ENCODE measurements at places on chromosomes 2 and 18.

DNA sequence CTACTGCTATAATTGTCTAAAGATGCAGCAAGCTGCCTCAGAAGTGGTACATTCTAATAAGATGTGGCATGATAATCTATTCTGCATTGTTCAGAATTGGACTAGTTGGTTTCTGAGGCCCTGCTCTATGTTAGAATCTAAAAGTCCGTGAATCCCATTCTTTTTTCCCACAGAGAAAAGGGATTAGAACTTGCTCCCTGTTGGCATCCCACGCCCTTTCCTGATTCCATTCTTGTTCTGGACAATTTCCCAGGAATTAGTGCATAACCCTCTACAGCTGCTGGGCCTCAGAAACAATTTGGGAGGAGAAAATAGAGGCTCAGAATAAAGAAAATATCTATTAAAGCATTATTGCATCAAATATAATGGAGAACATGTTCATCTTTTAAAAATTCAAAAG lies 282.7 kb downstream of the NRXN1 start:
- DNase-seq: no peak

DNA sequence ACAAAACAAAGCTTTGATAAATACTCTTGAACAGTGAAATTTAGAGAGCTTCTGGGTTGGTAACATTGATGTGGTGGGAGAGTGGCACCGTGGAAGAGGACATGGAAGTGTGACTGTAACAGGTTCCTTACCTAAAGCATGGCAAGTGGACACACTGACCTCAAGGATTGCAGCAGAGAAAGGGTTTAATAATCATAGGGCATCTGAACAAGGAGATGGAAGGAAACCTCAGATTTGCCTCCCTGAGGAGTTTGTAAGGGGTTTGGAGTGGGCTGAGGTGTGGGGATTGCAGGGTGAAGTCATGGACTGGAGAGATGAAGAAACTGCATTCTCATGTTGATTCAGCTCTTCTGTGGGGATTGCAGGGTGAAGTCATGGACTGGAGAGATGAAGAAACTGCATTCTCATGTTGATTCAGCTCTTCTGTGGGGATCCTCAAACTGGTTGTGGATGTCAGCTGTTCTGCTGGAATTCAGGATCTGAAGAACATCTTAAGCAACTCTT lies 83.8 kb upstream of the TLK1 start:
- DNase-seq: no peak

GRCh38 chr2:50607721-50608120 lies 424.2 kb downstream of the NRXN1 start:
- DNase-seq: no peak

- no peak for DNase-seq
These were observed 237.2 kb downstream of the INSIG2 start for GRCh38 chr2:118325321-118325955.

GRCh38 chr2:165725421-165725820 lies 68.6 kb downstream of the GALNT3 start:
- peak; percentile 77 for DNase-seq

GRCh38 chr2:203786549-203787351 lies 80.3 kb downstream of the CD28 start:
- no peak for DNase-seq

DNA sequence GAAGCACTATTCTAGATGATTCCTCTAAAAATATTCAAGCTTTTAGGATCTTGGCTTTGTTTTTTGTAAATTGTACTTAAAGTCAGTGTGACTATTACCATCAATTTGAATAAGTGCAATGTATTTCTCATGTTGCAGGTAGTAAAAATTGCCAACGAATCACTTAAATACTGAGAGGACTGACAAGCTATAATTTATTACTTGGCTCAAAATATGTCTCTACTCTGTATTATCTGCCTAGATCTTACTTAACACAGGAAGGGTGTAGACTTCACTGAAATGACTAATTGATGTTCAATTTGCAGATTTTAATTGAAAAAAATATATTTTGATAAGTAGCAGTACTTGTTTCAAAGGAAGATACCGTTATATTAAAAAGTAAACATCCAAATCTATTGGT lies 202.3 kb downstream of the SLC8A1 start:
- DNase-seq: no peak

DNA sequence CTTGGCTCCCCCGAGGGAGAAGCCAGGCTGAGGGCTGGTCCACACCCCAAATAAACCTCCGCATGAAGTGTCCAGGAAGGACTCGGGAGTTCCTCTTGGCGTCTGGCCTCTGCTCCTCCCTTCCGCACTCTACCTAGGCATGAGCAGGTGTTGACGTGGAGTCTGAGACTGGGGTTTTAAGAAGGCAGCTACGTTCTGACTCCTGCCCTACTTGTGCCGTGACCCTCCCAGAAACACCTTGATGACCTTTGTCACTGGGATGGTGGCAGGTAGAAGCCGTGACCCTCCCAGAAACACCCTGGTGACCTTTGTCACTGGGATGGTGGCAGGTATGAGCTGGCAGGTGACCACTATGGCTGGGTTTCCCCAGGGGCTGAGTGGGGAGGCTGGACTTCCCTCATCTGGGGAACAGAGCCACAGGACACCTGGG lies 54.8 kb downstream of the HS6ST1 start:
- DNase-seq: no peak

DNA sequence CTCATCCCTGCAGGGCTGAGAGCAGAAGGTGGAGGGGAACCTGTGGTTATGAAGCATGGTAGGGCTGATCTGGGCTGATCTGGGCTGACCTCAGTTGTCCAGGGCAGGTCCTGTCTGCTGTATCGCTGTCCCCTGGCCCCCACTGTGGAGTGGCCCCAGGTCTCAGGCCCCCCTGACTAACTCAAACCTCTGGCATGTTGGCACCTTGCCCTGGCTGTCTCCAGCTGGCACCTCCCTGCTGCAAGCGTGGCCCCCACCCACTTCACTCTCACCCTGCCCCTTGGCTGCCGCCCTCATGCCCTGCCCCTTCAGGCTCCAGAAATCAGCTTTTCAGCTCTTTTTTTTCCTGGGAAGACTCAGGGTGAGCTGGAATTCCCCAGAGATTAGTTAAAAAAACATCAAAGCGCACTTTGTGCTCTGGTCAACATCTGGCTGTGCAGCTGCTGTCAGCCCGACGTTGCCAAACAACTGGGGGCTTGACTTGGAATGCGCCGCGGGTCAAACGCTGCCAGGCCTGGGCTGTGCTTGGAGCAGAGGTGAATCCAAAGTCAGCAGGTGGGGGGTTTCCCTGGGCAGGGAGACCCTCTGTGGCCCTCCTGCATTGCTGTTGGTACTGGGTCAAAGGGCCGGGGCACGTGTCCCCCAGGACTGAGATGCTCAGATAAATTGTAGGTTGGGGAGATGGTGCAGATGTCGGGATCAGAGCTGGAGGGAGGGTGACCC lies 173.8 kb upstream of the HDAC4 start:
- DNase-seq: no peak

DNA sequence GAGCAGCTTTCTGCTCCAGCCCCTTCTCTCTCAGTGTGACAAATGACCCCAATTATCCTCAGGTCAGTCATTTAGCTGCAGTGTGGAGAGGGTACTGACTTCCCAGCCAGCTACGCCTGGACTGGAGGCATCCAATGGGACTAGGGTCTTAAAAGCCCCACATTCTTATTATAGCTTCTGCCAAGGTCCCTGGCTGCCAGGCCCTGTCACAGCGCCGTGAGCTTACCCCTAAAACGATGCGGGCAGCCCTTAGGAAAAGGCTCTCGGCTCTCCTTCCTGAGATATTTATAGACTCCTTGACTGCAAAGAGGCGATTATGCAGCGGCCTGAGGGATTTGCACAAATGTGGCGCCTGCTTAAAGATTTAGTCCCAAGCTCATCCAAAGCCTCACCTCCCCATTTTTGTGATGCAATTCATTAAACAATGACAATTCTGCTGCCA lies 69.2 kb upstream of the EDAR start:
- no peak for DNase-seq

DNA sequence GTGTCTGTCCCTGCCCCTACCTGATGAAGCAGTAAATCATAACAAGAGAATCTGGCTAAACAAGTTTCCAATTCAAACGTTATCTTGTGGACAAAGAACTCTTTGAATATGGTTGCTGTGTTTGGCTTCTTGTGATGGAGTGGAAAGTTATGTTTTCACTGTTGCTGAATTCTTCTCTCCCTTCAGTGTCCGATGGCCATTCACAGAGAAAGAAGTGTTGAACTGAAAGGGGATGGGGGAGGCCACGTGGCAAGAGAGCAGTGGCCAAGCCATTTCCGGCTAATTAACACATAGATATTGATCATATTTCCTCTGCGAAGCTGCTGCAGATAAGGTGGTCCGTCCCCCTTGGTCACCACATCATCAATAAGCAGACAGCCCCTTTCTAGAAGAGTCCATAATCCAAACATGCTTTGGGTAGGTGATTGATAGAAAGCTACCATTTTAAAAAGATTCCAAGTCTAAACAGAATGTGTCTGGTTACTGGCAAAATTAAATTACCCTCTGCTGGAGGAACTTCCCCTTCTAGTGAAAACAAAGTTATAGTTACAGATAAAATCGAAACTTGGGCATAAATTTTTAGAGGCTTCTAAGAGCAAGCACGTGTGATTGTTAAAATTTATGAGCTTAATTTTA lies 36.9 kb upstream of the FZD7 start:
- no peak for DNase-seq

DNA sequence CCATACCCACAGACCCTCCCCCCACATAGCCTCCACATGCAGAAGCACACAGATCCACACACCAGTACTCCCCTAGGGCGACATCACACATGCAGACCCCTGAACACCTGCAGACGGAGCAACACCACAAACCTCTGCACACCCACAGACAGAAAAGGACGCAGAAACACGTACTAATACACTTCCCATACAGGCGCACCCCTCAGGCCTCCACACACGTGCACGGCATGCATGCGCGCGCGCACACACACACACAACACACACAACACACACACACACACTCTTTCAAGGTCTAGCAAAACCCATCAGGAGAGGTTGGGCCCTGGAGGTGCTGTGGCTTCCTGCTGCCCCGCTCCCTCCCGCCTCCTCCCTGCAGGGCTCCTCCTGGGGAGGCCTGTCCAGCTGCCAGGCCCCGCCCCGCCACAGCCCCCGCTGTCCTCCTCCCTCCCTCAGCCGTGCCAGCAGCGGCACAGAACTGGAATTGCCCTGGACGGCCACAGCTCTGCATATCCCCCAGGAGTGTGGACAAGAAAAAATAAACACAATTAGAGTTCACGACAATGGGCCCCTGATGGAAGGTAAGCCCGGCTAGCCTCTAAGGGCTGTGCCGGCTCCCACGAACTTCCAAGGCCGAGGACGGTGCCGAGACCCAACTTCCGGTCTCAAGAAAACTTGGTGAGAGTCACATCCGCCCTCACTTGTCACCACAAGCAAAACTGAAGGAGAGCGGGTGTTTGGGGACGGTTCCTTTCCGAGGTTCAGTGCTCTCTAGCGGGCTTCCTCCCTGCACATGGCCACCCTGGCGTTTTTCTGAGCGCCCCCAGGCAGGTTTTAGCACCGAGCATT lies 6.8 kb downstream of the ZFP36L2 start:
- peak; percentile 90 for DNase-seq

- DNase-seq: peak; percentile 37
These were observed 106.4 kb upstream of the HNRNPA3 start for GRCh38 chr2:177106212-177106611.

GRCh38 chr2:175599966-175600831 lies 401.9 kb downstream of the LNPK start:
- DNase-seq: no peak

DNA sequence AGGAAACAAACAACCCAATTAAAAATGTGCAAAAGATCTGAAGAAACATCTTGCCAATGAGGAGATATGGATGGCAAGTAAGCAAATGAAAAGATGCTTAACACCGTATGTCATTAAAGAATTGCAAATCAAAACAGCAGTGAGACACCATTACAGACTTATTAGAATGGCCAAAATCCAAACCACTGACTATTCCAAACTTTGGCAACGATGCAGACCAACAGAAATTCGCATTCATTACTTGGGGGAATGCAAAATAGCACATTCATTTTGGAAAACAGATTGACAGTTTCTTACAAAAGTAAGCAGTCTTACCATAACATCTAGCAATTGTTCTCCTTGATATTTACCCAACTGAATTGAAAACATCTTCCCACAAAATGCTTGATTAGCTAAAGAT lies 1118.7 kb downstream of the SUCLG1 start:
- DNase-seq: peak; percentile 5

DNA sequence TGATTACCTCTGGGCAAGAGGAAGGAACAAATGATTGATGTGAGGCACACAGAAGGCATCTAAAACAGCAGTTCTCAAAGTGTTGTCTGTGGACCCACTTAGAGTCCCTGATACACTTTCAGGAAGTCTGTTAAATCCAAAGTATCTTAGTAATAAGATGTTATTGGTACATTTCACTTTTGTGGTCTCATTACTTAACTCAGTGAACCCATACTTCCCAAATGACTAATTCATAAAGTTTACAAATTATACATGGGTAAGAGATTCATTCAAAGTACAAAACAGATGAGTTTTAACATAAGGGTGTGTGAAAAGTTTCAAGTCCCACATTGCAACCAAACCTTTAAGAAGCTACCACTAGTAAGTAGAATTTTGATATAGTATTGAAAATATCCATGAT lies 440.5 kb downstream of the NUP35 start:
- DNase-seq: no peak

GRCh38 chr2:226792155-226792881 lies 7.3 kb downstream of the IRS1 start:
- peak; percentile 15 for DNase-seq

DNA sequence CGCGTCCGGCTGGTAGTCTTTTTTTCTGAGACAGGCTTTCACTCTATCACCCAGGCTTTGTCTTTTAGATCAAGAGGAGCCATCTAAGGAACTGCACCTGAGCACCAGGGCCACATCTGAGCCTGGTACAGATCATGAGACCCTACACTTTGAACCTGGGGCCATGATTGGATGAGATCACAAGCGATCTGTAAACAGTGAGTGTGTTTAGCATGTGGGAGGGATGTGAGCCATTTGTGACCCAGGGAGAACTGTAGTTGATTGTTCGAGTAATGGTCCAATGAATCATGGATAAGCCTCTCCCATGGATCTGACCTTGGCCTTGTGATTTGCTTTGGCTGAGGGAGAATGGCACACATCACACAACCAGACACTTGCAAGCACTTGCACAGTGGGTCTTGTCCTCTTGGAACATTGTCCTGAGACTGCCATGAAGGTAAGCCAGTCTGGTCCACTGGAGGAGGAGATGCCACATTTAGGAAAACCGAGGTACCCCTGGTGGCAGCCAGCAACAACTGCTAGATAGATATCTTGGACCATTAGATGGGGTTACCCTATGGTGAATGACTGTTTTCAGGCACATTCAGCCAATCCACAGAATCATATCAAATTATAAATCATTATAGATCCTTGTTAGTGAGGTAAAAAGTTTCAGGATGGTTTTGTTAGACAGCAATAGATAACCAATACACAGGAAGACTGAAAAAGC lies 19.5 kb upstream of the DTNB start:
- DNase-seq: no peak

DNA sequence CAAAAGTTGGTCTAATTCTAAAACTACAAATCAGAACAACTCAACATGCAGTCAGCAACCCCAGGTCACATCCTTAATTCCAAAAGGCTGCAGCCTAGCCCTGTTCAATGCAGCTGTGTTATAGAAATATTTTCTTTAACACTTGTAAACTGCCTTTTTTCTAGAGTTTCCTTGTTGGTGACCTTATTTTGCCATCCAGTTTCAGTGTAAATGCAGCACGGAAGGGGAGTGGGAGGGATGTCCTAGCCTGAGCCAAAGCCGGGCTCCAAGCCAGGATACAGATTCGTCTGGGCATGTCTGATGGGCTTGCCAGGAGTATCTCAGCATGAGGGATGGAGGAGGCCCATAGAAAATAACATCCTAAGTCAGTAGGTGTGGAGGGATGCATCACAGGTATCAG lies 17.7 kb upstream of the SP3 start:
- DNase-seq: no peak
